ENCODE measurements at places on chromosomes 7 and 10.

DNA sequence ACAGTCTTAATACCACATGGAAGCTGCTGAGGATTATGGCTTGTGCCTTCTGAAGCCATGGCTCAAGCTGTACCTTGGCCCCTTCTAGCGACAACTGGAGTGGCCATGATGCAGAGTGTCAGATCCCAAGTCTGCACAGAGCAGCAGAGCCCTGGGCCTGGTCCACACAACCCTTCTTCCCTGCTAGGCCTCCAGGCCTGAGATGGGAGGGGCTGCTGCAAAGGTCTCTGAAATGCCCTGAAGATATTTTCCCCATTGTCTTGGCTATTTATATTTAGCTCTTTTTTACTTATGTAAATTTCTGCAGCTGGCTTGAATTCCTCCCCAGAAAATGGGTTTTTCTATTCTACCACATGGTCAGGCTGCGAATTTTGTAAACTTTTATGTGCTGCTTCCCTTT lies 804.6 kb upstream of the ZWINT start:
- no peak for DNase-seq

DNA sequence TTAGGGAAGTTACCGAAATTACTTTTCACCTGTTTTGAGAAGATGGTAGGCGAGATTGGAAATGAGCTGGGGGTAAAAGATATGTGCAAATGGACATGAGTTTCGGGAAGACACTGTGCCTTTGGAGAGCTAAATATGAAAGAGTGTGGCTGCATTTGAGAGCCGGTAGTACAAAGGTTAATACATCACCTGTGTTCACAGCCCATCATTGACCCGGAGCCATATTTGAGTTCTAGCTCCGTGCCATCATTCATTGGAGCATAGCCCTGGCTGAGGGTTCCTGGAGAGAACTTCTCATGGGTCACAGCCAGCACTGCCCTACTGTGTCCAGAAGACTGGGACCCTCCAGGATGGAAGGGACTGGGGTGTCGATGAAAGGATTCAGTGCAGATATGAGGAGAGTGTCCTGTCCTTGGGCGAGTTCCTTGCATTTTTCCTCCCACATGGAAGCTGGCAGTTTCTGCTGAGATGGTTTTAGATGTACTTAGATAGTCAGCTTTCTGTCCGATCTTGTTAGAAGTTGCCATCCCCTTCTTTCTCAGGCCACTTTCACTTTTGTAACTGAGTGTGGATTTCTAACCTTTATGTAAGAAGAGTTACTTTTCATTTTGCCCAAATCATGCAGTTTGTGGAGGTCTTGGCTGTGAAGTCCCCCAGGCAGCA lies 138.8 kb downstream of the JCAD start:
- DNase-seq = no peak

- peak; percentile 52 for DNase-seq
Measured at GRCh38 chr10:22252224-22252800, 34.5 kb upstream of the EBLN1 start.

DNA sequence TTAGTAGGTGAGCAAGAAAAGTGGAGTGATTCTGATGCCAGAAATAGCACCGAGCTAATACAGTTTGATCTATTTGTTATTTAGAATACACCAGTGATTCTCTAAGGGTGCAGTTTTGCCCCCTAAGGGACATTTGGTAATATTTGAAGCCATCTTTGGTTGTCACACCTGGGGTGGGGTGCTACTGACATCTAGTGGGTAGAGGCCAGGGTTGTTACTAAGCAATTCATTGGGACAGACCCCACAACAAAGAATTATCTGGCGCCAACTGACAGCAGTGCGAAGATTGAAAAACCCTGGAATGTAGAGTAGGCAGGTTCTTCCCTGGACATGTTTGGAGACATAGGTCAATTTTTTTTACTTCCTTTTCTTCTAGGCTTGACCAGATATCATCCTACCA lies 14.6 kb downstream of the PALS2 start:
- DNase-seq = peak; percentile 67

GRCh38 chr7:55425141-55425752 lies 60.1 kb downstream of the LANCL2 start:
- DNase-seq = no peak

DNA sequence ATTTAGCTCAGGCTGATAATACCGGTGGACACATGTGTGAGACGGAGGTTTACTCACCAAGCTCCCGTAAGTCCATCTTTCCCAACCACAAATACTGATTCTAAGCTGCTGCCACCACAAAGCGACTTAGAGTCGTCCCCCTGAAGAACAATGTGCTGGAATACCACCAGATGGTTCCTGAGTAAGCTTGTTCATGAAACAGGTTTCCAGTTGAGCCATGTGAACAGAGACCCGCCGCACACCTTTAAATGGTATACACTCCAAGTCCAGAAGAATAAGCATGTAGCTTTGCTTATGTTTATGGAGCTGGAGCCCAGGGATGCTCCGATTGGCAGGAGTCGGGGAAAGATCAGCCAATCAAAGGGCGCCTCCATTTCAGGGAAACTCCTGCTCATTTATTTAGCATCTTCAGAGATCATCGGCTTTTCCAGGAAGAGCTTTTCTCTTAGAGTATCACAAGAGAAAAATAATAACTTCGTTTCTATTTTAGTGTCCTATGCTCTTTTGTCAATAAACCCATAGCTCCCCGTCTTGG lies 261.6 kb upstream of the AOAH start:
- DNase-seq = no peak

GRCh38 chr7:139457153-139457946 lies 26.1 kb downstream of the KLRG2 start:
- DNase-seq = no peak

DNA sequence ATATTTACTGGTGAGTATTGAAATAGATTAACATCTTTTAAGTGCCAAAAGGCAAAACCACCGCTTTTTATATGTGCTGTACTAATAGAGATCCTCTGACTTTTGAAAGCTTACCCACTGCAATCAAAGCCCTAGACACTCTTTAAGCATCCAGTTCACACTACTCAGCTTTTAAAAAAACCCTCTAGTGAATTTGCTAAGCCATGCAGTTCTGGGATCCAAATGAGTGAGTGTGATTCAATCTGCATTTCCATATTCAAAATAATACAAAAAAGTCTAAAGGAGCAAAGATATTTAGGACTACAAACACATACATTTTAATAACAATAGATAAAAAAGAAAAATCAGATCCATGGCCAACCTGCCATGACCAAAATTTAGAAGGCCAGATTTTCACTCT lies 288.2 kb downstream of the MAGI2 start:
- DNase-seq = no peak

- DNase-seq = no peak
Measured at GRCh38 chr10:86705905-86706304, 37.6 kb downstream of the LDB3 start.

GRCh38 chr10:47090042-47090441 lies 178.8 kb downstream of the PTPN20 start:
- no peak for DNase-seq

- DNase-seq = no peak
Measured at GRCh38 chr7:4013793-4014192, 668.3 kb upstream of the FOXK1 start.

GRCh38 chr10:97687785-97688781 lies 1.0 kb upstream of the AVPI1 start:
- no peak for DNase-seq

DNA sequence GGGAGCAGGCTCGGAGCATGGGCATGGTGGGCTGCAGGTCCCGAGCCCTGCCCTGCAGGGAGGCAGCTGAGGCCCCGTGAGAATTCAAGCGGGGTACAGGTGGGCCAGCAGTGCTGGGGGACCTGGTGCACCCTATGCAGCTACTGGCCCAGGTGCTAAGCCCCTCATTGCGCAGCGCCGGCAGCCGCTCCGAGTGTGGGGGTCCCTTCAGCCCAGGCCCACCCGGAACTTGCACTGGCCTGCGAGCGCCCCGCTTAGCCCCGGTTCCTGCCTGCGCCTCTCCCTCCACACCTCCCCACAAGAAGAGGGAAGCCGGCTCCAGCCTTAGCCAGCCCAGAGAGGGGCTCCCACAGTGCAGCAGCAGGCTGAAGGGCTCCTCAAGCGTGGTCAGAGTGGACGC lies 250.7 kb downstream of the CRPPA start:
- no peak for DNase-seq

- no peak for DNase-seq
Measured at GRCh38 chr7:157976406-157976805, 611.2 kb downstream of the PTPRN2 start.

DNA sequence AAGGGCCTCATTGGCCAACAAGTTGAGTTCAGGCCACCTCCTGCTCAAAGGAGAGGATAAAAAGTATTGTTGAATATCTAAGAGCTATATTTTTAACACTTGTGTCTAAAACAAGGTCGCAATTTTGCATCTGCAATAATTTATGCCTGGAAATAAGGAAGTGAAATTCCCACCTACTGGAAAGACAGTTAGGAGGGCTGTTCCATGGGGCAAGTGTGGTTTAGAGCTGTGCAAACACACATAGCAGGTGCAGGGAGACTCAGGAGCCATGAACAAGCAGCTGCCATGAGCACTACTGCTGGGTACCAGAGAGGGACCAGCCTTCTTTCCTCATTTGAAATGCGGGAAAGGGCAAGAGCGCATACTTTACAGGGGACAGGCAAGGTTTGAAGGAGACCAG lies 35.5 kb upstream of the IKZF1 start:
- DNase-seq = no peak

GRCh38 chr7:31563951-31564350 lies 50.1 kb downstream of the ITPRID1 start:
- DNase-seq = no peak

GRCh38 chr10:51935341-51935740 lies 235.9 kb upstream of the CSTF2T start:
- no peak for DNase-seq

- no peak for DNase-seq
Measured at GRCh38 chr7:625376-625971, 101.0 kb upstream of the DNAAF5 start.

- DNase-seq = no peak
Measured at GRCh38 chr7:29556405-29557195, 7.0 kb upstream of the PRR15 start.

DNA sequence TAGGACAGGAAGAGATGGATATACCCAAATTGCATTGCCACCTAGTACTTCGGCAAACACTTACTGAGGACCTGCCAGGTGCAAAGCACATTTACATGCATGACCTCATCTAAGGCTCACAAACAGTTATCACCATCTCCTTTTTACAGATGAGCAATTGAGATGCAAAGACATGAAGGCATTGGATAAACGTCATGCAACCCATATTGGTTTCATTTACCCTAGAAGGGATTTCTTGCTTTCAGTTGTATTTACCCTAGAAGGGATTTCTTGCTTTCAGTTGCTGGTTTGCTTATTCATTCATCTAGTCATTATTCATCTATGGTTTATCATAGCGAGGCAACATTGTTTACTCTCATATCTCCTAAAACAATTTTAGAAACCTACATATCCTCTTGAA lies 52.2 kb downstream of the STEAP1B start:
- DNase-seq = no peak

DNA sequence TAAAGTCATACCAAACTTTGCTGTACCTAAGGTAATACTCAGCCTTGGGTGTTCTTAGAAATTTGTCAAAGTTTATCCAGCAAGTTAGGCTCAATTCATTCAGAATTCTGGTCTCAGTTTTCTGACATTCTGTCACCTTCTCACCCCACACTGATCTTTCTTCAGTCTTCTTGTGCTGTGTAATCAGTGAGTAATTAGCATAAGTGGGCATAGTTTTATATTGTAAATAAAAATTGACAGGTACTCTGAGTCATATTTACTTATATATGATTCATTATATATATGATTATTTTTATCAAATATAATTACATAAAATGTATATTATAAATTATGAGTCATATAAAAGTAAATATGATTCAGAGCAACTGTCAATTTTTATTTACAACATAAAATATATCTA lies 170.9 kb upstream of the MAGI2 start:
- no peak for DNase-seq

GRCh38 chr7:35249537-35249907 lies 4.4 kb downstream of the TBX20 start:
- no peak for DNase-seq

DNA sequence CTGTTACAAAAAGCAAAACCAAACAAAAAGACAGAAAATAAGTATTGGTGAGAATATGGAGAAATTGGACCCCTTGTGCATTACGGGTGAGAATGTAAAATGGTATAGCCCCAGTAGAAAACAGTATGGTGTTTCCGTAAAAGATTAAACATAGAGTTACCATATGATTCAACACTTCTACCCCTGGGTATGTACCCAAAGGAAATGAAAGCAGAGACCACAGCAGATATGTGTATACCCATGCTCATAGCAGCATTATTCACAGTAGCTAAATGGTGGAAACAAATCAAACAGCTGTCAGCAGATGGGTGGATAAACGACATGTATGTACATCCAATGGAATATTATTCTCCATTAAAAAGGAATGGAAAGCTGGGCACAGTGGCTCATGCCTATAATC lies 42.4 kb downstream of the STARD3NL start:
- peak; percentile 49 for DNase-seq

GRCh38 chr10:48517911-48518811 lies 86.7 kb downstream of the ARHGAP22 start:
- no peak for DNase-seq

DNA sequence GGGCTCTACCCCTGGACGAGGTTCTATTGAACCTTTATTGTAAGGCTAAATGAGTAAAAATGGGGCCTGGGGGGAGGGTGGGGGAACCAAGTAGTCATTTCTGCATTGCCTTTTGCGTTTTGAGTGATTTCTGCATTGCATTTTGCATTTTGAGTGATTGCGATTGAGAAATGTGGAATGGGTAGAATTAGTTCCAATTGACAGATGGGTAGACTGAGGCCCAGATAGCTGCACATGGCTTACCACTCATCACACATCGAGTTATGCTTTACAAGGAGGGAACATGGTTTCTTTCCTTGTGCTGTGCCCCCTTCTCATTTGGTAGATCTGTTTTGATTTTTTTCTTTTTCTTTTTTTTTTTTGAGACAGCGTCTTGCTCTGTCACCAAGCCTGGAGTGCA lies 858.7 kb downstream of the TYW1 start:
- no peak for DNase-seq

DNA sequence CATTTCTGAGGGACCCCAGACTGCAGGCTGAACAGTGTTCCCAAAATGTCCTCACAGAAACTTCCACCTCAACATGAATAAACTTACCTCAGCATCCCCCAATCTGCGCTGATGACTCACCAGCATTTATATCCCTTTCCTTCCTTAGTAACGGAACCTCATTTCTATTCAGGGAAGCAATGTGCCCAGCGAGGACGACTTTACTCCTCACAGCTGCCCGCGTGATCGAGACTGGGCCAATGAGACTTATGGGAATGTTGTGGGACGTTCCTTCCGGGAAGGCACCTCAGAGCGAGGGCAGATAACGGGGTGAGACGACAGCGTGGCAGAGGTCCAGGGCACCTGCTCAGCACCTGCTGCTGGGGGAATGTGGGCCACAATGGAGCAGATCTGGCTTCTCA lies 73.1 kb upstream of the CAMK2B start:
- DNase-seq = no peak

DNA sequence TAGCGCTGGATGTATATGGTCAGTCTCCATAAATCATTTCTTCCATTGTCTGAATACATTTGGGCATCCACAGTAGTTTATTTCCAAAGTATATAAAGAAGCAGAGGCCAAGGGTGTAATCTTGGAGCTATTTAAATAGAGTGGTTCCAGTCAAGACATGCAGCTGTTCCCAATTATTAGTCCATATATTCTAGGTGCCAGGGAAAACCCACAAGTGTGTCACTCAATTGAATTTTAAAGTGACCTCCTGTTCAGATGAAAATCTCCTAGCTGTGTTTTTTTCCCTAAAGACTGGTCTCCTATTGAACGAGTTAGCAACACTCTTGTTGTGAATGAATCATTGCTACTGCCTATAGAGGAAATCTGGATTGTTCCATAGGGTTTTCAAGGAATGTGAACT lies 260.2 kb upstream of the BMPER start:
- no peak for DNase-seq

All from CD4-positive, alpha-beta T cell treated with Interleukin-21 for 1 hour (primary cell).